ENCODE measurements at places on chromosomes 1 and 21.

GRCh38 chr1:239997515-239998311 lies 94.0 kb upstream of the FMN2 start:
- no peak for DNase-seq

DNA sequence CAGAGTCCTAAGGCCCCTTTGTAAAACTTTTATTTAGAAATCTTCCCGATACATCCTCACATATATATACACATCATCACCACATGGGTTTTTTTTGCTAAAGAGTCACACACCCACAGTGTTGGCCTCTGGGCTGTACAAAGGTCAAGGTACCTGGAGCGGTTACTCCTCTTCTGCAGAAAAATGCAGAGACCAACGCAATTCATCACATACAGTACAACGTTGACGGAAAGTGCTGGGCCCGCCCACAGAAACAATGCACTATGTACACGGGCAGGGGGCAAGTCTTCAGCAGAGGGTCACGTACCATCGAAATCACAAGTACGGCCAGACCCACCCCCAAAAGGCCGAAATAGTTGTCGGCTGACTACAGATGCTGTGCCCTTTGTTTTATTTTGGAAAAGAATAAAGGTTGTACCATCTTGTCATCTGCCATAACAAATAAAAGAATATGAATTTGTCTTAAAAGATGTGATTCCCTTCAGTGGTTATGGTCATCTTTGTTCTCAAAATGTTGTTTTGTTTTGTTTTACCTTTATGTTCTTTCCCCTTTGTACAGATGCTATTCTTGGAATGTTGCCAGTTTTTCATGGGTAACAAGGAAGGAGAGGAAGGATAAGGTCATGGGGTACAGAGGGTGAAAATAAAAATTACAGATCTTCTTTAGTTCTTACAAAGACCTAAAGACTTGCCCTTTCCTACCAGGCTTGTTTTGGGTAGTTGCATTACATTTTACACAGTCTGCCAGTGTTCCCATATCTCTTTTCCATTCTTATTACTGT lies 15.6 kb downstream of the TAL1 start:
- no peak for DNase-seq

- DNase-seq, result peak; percentile 43
These were observed 460.6 kb downstream of the DSCAM start for GRCh38 chr21:40386294-40386911.

GRCh38 chr1:43277116-43277876 lies 7.5 kb downstream of the TMEM125 start:
- DNase-seq, result no peak

- DNase-seq, result no peak
These were observed 13.9 kb downstream of the ARID4B start for GRCh38 chr1:235313931-235314678.

DNA sequence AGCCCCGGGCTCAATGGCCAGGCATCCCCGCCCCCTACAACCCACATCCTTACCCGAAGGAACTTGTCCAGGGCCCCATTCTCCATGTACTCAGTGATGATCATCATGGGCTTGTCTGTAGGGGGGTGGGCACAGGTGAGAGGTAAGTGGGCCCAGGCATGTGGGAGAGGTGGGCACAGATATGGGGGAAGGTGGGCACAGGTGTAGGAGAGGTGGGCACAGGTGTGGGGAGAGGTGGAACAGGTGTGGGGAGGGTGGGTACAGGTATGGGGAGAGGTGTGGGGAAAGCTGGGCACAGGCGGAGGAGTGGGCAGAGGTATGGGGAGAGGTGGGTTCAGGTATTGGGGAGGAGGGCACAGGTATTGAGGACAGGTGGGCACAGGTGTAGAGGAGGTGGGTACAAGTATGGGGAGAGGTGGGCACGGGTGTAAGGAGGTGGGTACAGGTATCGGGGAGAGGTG lies 23.5 kb downstream of the EPHA2 start:
- no peak for DNase-seq

DNA sequence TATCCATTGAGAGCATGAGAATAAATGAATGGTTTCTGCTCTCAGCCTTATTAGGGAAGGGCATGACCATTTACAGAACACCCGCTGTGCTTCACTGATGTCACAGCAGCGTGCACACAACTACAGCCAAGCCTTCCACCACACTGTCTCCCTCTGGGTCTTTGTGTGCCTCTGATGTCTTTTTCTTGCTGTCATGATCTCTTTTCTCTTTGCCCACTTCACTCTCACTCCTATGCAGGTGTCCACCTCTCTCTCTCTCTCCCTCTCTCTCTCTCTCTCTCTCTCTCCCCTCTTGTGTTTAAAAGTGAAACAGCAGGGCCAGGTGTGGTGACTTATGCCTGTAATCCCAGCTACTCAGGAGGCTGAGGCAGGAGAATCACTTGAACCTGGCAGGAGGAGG lies 232.5 kb upstream of the JUN start:
- no peak for DNase-seq

- no peak for DNase-seq
These were observed 185.1 kb downstream of the FGGY start for GRCh38 chr1:59481881-59482505.

- peak; percentile 22 for DNase-seq
These were observed 21.8 kb downstream of the TENT5C start for GRCh38 chr1:117627546-117628130.

DNA sequence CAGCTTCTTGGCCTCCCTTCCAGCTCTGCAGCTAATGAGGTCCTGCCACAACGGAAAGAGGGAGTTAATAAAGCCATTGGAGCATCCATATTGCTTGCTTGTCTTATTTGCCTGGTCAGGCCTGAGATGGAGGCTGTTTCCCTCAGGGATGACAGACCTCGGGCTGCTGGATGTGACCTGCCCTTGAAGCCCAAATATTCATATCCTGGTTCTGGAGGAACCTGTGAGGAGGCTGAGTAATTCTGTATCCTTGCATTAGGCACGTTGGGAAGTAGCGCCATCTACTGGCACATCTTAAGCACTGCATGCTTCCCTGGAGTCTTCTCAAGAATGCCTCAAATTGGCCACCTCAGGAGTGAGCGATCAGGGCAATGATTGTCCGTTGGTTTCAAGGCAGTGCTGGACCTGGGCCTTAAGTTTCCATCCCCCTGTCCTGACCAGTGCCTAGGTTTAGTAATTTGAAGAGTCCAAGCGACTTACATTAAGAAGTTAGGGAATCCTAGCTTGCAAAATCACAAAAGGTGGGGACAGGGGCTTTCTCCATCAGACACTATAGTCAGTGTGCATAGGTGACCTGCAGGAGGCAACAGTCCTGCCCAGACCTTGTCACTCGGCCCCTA lies 13.8 kb upstream of the NASP start:
- peak; percentile 81 for DNase-seq

DNA sequence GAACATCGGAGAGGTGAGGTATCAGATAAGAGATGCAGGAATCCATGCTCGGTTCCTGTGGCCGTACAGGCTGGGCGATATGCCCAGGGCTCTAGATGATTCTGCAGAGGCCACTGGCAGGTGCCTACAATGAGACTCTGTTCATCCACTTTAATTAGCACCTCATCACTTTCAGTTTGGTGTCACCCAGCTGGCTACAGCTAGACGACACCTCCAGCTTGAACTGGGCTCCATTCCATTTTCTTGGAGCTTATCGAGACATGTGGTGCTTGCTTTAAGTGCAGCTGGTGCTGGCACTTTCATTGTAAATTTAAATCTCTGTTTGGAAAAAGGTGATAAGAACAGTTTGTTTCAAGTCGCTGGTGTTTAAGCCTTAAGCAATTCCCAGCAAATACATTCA lies 322.5 kb upstream of the ADGRL2 start:
- DNase-seq, result no peak

DNA sequence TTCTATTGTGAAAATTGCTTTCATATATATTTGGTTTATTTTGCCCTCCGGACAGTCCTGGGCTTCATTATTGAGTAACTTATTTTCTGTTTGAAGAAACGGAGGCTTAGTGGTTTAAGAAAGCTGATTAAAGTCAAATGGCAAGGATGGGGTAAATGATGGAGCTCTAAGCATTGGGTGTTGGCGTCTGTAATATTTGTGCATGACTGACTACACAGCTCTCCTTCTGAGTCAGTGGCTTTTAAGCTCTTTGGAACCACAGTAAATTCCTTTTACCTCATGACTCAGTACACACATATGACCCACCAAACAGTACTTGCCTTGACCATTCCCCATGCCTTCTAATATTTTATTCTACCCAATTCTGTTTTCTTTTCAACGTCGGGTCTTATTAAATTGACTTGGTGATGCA lies 21.0 kb downstream of the B3GALT5 start:
- no peak for DNase-seq

DNA sequence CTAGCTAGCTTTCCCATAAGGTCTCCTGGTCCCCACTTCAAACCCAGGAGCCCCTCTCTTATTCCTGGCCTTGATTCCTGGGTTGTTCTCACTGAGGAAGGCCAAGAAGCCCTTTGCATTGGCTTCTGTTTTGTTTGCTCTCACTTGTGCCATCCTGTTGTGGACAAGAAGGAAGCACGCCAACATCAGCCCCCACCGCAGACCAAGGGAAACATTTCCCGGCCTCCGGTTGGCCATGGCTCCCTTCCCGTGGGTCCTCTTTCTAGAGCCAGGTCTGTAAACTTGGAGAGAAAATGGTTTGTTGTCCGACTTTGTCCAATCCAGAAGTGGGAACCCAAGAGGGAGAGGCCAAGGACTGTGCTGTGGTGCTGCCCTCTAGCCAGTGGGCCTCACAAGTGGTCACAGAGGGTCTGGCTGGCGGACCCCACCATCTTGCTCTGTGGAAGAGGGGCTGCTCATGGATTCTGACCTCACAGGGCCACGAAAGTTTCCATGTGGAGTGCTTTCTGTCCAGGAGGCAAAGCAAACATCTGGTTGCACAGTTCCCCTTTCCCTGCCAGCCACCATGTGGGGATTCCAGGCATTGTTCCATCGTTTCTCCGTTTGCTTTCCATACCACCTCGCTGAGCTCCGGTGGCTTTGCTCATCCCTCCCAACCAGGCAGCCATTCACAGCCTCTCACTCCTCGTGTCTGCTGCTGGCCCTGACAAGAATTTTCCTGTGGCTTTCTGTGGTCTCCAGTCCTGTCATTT lies 18.9 kb upstream of the TENT5C start:
- no peak for DNase-seq

DNA sequence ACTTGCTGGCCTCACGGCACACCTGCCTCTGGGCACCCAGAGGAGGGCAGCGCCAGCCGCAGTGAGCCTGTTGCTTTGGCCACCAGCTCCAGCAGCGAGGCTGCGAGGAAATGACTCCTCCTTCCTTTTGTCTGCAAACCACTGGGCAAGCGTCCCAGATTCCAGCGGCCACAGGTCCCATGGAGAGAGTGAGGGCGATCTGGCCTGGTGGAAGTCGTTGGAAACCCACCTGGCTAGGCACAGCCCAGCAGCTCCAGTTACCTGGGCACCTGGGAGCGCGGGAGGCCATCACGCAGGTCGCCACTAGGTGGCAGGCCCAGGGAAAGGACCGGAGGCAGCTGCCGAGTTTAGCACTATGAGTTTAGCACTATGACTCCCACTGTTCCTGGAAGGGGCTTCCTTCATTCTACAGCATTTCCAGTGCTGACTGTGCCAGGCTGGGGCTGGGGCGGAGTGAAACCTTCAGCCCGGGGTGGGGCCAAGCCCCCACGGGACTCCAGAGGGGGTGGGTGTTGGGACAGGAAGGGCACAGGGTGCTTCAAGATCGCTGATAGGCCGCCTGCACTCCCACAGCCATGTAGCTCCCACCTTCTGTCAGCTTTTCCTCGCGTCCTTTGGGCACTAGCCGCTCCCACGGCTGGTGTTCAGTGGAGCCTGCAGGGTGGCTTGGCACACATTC lies 1.1 kb upstream of the ESPN start:
- DNase-seq, result peak; percentile 65

GRCh38 chr1:65377496-65378246 lies 42.8 kb upstream of the LEPR start:
- no peak for DNase-seq

- DNase-seq, result no peak
These were observed 601 bp downstream of the FAM131C start for GRCh38 chr1:16072616-16073484.

- DNase-seq, result no peak
These were observed 221.3 kb upstream of the KCTD3 start for GRCh38 chr1:215345766-215346165.

GRCh38 chr1:161915051-161915503 lies 108.6 kb downstream of the OLFML2B start:
- DNase-seq, result no peak

DNA sequence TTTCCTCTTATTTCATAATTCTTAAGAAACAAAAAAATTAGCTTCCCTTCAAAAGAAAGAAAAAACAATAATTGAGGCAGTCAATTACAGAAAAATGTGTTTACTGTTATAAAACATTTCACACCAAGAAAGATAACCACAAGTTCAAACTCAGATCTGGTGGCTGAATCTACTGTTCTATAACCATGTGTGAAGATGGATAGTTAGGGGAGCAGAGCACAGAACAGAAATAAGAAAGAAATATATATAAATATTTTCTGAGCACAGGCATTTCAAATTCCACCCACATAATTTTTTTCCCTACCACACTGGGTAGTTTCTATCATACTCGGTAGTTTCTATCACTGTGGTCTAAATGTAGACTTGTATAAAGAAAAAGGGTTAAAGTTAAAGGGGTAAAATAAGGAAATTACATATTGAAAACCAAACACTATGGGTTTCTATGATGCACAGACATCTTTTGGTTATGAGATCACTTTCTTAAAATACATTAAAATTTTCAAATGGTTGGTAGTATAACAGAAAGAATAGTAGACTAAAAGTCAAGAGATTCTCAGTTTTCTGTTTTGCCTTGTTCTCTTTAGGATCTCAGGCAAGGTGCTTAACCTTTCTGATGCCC lies 10.8 kb downstream of the LYST start:
- DNase-seq, result no peak

DNA sequence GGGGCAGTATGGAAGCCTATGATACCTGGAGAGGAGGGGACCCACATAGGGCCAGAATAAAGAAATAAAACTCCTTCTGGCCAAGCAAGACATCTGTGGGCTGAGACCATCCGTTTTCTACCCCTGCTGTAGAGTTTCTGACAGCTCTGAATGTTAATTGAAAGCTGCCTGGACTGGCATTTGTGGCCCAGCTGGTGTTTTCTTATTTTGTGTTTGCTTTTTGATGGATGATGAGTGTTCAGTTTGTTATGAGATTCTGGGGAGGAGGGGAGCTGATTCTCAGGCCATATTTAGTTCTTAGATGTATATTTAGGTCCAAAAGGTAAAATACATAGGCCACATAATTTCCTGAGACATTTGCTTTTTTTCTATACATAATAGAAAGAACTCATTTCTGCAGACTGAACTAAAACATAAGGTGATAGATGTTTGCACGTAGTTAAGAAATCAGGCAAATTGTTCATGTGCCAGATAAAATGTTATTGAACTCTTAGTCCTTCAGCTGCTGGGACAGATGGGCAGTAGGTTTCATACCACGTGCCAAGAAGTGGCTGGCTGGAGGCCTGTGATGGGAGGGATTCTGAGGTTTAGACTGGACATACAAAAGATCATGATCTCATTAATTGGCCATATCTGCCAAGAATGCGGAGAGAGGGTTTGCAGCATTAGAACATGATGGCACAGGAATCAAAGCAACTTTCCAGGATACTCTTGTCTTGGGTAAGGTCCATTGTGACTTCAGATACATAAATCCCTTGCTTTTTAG lies 54.1 kb downstream of the DSCAM start:
- no peak for DNase-seq

All from NB4 (cell line).